ENCODE measurements at places on chromosomes 11 and 22.

- no peak for DNase-seq
Observed at GRCh38 chr11:58621586-58622262, 741 bp upstream of the CNTF start.

- no peak for DNase-seq
Observed at GRCh38 chr11:110125632-110126031, 32.4 kb downstream of the ZC3H12C start.

- DNase-seq = no peak
Observed at GRCh38 chr11:67163006-67163405, 43.9 kb downstream of the KDM2A start.

GRCh38 chr11:9132203-9132878 lies 40.9 kb upstream of the SCUBE2 start:
- no peak for DNase-seq

DNA sequence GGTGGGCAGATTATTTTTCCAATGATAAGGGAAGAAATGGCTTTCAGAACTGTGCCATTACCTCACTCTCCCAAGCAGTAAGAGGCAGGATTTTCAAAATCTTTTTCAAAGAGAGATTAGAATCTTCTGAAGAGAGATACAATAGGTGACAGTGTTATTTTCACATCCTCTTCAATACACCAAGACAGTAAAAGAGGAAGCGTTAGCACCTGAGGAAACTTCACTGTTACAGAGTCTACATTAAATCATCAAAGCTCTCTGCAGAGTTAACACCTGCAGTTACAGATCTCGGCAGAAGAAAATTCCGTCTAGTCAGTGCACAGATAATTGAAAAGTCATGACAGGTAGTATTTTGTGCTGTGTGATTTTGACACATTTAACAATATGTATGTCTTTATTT lies 144.9 kb downstream of the PGR start:
- no peak for DNase-seq

GRCh38 chr11:72125956-72126355 lies 9.6 kb upstream of the FOLR3 start:
- no peak for DNase-seq

DNA sequence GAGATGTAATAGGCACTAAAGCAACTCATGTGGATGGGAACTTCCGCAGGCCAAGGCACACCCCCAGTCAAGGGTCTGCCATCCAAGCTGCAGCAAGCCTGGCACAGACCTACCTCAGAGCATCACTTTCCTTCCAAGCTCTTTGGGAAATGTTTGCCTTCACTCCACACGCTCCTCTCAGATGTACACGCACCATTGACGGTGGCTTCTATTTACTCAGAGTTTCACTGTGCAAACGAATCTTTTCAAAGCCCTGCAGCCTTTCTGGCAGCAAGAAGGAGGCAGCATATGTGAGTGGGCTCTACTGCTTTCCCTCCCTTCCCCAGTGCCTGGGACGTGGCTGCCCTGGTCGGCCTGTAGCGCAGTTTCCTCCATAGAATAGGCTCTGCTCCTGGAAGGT lies 60.9 kb upstream of the USP47 start:
- no peak for DNase-seq
